ENCODE measurements at places on chromosomes 5 and 9. TPM values are rescaled to one million over a fixed set of nuclear protein-coding genes. Genes with fewer than 3 reads are reported as not detected.

OR13F1 gene
- not detected for total RNA-seq

GRCh38 chr9:111588846-111589245, 10.6 kb downstream of the PTGR1 start:
- H3K4me1 ChIP-seq, result no peaks in the 10 kb centered on the region
- no peaks in the 10 kb centered on the region for H3K36me3 ChIP-seq
- H3K27ac ChIP-seq, result no peak overlapping the region

LCN10 gene
- total RNA-seq, result not detected

DNA sequence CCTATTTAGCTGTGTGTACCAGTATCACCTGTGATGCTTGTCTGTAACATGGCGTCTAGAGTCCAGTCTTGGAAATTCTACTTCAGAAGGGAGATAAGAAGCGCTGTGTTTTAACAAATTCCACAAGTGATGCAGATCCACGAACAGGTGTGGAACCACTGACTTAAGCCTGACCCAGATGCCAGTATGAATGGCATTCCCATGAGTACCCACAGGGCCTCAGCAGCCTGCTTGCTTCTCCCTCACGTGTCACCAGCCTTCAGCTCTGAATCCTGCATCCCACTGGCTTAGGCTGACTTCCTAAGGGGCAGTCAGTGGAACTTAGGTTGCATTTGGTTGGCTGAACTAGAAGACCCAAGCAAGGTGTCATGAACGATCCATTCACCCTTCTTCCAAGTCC, 8.5 kb upstream of the DENND1A start:
- no peaks in the 10 kb centered on the region for H3K27me3 ChIP-seq
- no peak overlapping the region for H3K27ac ChIP-seq
- H3K4me1 ChIP-seq, result no peaks in the 10 kb centered on the region
- H3K36me3 ChIP-seq, result no peaks in the 10 kb centered on the region
- no peak overlapping the region for H3K4me3 ChIP-seq
- no peak for DNase-seq

GPR151 gene
- total RNA-seq, result not detected

GRCh38 chr9:25381141-25381540, 297.1 kb downstream of the TUSC1 start:
- no peaks in the 10 kb centered on the region for H3K4me1 ChIP-seq
- H3K27me3 ChIP-seq, result no peaks in the 10 kb centered on the region
- no peak for DNase-seq
- no peak overlapping the region for H3K27ac ChIP-seq
- H3K36me3 ChIP-seq, result no peaks in the 10 kb centered on the region

GHR gene
- not detected for total RNA-seq

Data from natural killer cell (primary cell).